ENCODE measurements at places on chromosomes 1 and 21. TPM values are rescaled to one million over a fixed set of nuclear protein-coding genes. Genes with fewer than 3 reads are reported as not detected.

DNA sequence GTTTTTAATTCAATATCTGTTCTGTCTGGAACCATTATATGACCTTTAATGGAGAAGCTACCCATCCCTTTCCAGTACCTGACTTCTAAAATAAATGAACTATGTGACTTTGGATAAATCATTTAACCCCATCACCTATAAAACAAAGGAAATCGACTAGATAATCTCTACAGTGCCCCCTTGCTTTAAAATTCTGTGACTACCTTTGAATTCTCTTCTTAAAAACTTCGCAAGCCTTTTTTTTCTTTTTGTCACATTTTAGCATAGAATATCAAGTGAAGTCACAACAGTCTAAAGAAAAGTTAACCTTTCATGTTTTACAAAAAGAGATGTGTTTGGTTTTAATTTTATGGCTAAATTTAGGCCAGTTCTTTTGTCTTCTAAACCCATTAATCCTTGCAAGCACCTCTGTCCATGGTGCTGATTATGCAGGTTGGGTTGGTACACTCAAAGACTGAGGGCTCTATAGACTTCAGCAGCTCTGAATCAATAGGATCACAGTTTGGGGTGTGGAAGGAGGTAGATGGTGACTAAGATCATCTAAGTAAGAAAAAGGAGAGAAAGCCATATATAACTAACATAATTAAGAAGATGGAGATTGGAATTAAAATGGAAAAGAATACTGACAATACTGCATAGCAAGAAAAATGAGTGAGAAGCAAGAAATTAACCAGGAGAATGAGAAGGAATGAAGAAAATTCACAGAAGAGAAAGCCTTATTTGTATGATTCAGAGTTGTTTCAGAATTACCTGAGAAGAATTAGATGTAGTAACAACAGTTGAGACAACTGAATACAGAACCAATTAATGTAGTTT is 59.2 kb downstream of the TBX15 start:
- no peaks in the 10 kb centered on the region for H3K27me3 ChIP-seq
- DNase-seq, result no peak
- no peaks in the 10 kb centered on the region for H3K36me3 ChIP-seq
- H3K4me3 ChIP-seq, result no peak overlapping the region

- H3K27ac ChIP-seq, result no peak overlapping the region
- H3K4me1 ChIP-seq, result no peaks in the 10 kb centered on the region
- no peaks in the 10 kb centered on the region for H3K27me3 ChIP-seq
- DNase-seq, result no peak
These were observed 60.9 kb downstream of the IL23R start for GRCh38 chr1:67227196-67227595.

GRCh38 chr1:91439016-91439415 is 34.4 kb upstream of the HFM1 start:
- no peaks in the 10 kb centered on the region for H3K27me3 ChIP-seq
- no peak overlapping the region for H3K27ac ChIP-seq
- no peak for DNase-seq
- no peaks in the 10 kb centered on the region for H3K4me1 ChIP-seq
- no peak overlapping the region for H3K4me3 ChIP-seq
- H3K36me3 ChIP-seq, result no peaks in the 10 kb centered on the region

DNA sequence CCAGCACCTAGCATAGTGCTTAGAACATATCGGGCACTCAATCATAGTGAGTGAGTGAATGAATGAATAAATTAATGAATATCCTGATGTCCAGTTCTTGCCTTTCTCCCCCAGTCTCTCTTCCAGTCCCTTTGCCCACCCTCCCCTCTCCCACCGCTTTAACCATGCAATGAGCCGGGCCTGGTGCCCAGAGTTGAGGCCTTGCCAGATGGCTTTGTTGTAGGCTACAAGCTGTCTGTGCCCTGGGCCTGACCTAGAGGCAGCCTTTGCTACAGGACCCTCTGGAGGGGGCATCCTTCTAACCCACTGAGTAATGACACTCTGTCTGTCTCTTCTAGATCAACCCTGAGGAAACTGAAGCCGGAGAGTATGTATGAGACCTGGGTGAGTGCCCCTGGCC is 6.9 kb downstream of the CASQ1 start:
- no peaks in the 10 kb centered on the region for H3K36me3 ChIP-seq
- peaks cover 5% of the 10 kb centered on the region for H3K4me1 ChIP-seq
- H3K27me3 ChIP-seq, result no peaks in the 10 kb centered on the region
- H3K4me3 ChIP-seq, result no peak overlapping the region
- H3K27ac ChIP-seq, result no peak overlapping the region

Gene HSD17B7
- 15.4 TPM for total RNA-seq

DNA sequence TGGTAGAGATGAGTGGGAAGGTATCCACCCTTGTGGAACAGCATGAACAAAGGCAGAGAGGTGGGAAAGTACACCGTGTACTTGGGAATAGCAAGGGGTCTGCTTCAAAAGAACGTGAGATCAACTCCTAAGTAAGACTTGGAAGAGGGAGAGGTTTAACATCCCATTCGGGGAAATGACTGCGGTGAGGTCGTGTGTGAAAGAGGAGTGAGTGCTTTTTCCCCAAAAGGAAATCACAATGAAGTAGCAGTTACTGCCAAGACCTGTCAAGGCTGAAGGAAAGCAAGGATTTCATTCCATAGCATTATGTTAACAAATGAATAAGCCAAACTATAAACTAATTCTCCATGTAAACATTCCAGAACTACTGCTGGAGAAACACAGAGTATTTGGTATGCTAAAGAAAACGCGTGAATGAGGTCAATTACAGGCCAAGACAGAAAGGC is 20.0 kb upstream of the SYDE2 start:
- peak overlapping the region; percentile 26 for H3K27ac ChIP-seq
- DNase-seq, result no peak
- H3K4me1 ChIP-seq, result peaks cover 20% of the 10 kb centered on the region
- H3K36me3 ChIP-seq, result no peaks in the 10 kb centered on the region
- H3K27me3 ChIP-seq, result no peaks in the 10 kb centered on the region

Gene GUCA2B
- 259 TPM for total RNA-seq

Gene THAP3
- total RNA-seq, result 7.5 TPM

Gene HEATR1
- 15.6 TPM for total RNA-seq

DNA sequence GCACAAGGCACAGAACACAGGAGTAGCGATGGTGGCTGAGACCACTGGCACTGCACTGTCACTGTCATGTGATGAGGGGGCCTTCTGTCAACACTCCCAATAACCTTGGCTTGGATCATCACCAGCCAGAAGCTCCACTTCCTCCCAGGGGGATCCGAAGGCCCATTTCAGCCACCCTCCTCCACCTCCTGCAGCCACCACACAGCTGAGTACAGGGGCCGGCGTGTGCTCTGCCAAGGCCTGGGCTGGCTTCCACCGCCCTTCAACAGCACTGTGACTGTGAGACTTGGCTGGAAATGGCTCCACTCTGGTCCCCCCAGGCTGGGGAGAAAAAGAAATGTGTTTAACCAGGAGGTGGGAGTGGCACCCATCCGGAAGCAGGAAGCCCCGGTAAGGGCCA is 9.9 kb upstream of the NADK start:
- peaks cover 9% of the 10 kb centered on the region for H3K4me1 ChIP-seq
- no peak overlapping the region for H3K27ac ChIP-seq
- H3K36me3 ChIP-seq, result peaks cover 53% of the 10 kb centered on the region
- no peak overlapping the region for H3K4me3 ChIP-seq
- no peaks in the 10 kb centered on the region for H3K27me3 ChIP-seq
- no peak for DNase-seq

DNA sequence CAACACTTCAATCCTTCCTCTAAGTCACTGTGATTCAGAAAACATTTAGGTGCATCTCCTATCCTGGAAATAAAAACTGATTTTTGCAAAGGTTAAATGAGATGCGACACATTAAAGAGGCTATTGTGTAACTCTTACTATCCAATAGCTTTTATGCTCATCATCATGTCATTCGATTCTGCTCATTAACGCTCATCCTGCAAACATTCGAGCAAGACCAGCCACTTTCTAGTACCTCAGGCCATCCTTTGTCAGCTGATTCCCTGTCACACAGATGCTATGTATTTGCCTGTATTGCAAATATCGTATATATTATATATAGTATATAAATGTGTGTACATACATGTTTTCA is 131.6 kb downstream of the TLR5 start:
- no peak overlapping the region for H3K27ac ChIP-seq

Gene OR14K1
- total RNA-seq, result not detected

GRCh38 chr1:223140611-223141405 is 2.2 kb downstream of the TLR5 start:
- peak; percentile 22 for DNase-seq
- no peaks in the 10 kb centered on the region for H3K36me3 ChIP-seq
- peaks cover 24% of the 10 kb centered on the region for H3K4me1 ChIP-seq
- H3K27ac ChIP-seq, result peak overlapping the region; percentile 0
- no peaks in the 10 kb centered on the region for H3K27me3 ChIP-seq

Gene GRIK3
- 0.79 TPM for total RNA-seq

Gene TSPAN1
- 812 TPM for total RNA-seq

- H3K27ac ChIP-seq, result no peak overlapping the region
- no peak for DNase-seq
- no peaks in the 10 kb centered on the region for H3K27me3 ChIP-seq
- H3K4me3 ChIP-seq, result no peak overlapping the region
- no peaks in the 10 kb centered on the region for H3K4me1 ChIP-seq
These were observed 96.2 kb upstream of the EDN2 start for GRCh38 chr1:41580520-41581172.

DNA sequence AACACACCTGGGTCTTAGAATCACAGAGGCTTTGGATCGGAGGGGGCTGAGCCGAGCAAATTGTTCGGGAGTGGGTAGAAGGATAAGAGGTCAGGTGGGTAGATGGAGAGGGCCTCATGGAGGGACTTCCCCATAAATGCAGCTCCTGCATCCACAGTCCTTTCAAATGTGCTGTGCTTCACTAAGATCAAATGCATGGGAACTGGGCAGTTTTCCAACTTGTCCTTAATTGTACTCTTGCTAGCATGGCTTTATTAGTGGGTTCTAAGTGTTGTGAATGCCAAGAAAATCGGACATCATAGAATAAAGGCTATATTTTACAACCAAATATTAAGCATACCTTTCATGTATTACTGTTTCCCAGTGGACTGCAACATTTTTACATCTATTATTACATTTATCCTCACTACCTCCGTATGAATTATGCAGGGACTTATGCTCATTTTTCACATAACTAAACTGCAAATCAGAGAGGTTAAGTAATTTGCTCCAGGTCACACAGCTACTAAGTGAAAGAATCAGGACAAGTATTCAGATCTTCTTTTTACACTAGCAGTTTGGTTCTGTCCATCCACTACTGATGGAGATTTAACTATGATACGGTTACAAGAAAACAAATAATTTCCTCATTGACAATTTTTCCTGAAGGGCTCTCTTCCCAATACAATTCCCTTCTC is 174.5 kb upstream of the RUNX1 start:
- no peaks in the 10 kb centered on the region for H3K36me3 ChIP-seq
- H3K27ac ChIP-seq, result no peak overlapping the region
- H3K4me1 ChIP-seq, result no peaks in the 10 kb centered on the region
- no peaks in the 10 kb centered on the region for H3K27me3 ChIP-seq
- no peak overlapping the region for H3K4me3 ChIP-seq

Gene TRIM67
- total RNA-seq, result 0.16 TPM

- H3K4me1 ChIP-seq, result no peaks in the 10 kb centered on the region
- no peaks in the 10 kb centered on the region for H3K27me3 ChIP-seq
- peaks cover 20% of the 10 kb centered on the region for H3K36me3 ChIP-seq
- DNase-seq, result no peak
- peak overlapping the region; percentile 37 for H3K27ac ChIP-seq
These were observed 24.7 kb downstream of the EPHX1 start for GRCh38 chr1:225834417-225835329.

Gene FCRL5
- 0.20 TPM for total RNA-seq

- H3K36me3 ChIP-seq, result no peaks in the 10 kb centered on the region
- H3K27ac ChIP-seq, result no peak overlapping the region
- H3K27me3 ChIP-seq, result no peaks in the 10 kb centered on the region
- no peak overlapping the region for H3K4me3 ChIP-seq
- DNase-seq, result no peak
- H3K4me1 ChIP-seq, result no peaks in the 10 kb centered on the region
These were observed 1454.1 kb downstream of the MRPL39 start for GRCh38 chr21:24153137-24153536.

- H3K27ac ChIP-seq, result no peak overlapping the region
- peak; percentile 80 for DNase-seq
- peaks cover 39% of the 10 kb centered on the region for H3K27me3 ChIP-seq
- no peaks in the 10 kb centered on the region for H3K36me3 ChIP-seq
These were observed 178.0 kb downstream of the CAMTA1 start for GRCh38 chr1:6962996-6963911.

- H3K36me3 ChIP-seq, result peaks cover 43% of the 10 kb centered on the region
- DNase-seq, result no peak
- no peak overlapping the region for H3K4me3 ChIP-seq
- H3K4me1 ChIP-seq, result no peaks in the 10 kb centered on the region
- no peaks in the 10 kb centered on the region for H3K27me3 ChIP-seq
These were observed 51.2 kb downstream of the XKR8 start for GRCh38 chr1:28010969-28011368.

GRCh38 chr1:115062542-115063004 is 26.7 kb downstream of the TSPAN2 start:
- H3K27ac ChIP-seq, result peak overlapping the region; percentile 26
- DNase-seq, result peak; percentile 66
- no peaks in the 10 kb centered on the region for H3K27me3 ChIP-seq
- H3K4me3 ChIP-seq, result no peak overlapping the region
- H3K36me3 ChIP-seq, result no peaks in the 10 kb centered on the region

Data from transverse colon (tissue), 4 donors.